PC-9 (cell line): ENCODE measurements at places on chromosomes 7 and 10. TPM values are rescaled to one million over a fixed set of nuclear protein-coding genes. Genes with fewer than 3 reads are reported as not detected.

DNA sequence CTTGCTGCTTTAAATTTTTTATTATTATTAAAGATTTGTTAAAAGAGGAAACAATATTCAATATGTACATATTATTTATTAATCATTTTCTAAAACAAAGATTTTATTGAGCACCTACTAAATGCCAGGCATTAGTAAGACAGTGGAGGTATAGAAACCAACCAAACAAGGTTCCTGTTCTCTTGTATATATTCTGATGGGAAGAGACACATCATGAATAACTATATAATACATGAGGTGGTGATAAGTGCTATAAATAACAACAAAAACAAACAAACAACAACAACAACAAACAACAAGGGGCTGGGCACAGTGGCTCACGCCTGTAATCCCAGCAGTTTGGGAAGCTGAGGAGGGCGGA is 630 bp upstream of the LIPA start:
- H3K4me3 ChIP-seq, result no peak overlapping the region; the same call in 1 of the 2 replicates
- no peaks in the 10 kb centered on the region for H3K36me3 ChIP-seq
- no peak for DNase-seq

EN2 gene
- not detected in 2 replicates for total RNA-seq

DNA sequence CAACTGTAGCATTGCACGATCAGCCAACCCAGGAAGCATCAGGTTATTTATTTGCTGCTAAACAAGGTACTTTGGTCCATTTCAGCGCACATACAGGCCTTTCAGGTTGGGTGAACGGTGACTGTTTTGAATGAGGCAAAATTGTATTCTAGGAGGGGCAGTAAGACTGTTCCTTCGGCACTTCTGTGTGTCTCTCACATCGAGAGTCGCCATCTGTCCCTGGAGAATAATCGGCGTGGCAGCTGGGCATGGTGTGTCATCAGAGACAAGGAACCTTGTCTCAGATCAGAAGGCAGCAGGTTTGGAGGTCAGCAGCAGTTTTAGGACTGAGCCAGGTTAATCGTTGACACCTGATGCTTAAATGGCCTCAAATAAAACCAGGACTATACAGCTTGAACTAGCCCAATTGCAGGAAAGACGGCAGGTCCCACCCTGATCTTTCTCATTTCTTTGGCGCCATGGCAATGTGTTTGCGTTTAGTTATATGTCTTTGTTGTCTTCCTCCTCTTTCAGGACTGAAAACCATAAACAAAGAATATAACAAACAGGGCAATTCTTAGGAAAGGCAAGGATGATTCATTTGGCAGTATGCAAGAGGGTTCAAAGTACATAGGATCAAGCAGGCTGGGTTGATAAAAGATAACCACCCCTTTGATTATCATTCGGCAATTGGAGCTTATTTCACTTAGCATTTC is 92.0 kb upstream of the PRR15 start:
- no peak overlapping the region for H3K4me3 ChIP-seq
- no peaks in the 10 kb centered on the region for H3K36me3 ChIP-seq
- no peak for DNase-seq
- H3K4me1 ChIP-seq, result no peaks in the 10 kb centered on the region
- H3K27ac ChIP-seq, result no peak overlapping the region

- no peak overlapping the region for H3K4me3 ChIP-seq
- no peak overlapping the region for H3K27ac ChIP-seq
- no peaks in the 10 kb centered on the region for H3K36me3 ChIP-seq
- H3K4me1 ChIP-seq, result no peaks in the 10 kb centered on the region
- DNase-seq, result no peak
- H3K27me3 ChIP-seq, result peaks cover 5% of the 10 kb centered on the region
Observed at GRCh38 chr7:104371216-104371979, 43.0 kb downstream of the LHFPL3 start.

LHFPL3 gene
- not detected in 2 replicates for total RNA-seq

- no peaks in the 10 kb centered on the region for H3K36me3 ChIP-seq
- no peak overlapping the region for H3K27ac ChIP-seq
- peak; percentile 78 for DNase-seq
- H3K4me3 ChIP-seq, result no peak overlapping the region
- H3K27me3 ChIP-seq, result no peaks in the 10 kb centered on the region
Observed at GRCh38 chr7:23544913-23545354, 13.2 kb upstream of the TRA2A start.

DNA sequence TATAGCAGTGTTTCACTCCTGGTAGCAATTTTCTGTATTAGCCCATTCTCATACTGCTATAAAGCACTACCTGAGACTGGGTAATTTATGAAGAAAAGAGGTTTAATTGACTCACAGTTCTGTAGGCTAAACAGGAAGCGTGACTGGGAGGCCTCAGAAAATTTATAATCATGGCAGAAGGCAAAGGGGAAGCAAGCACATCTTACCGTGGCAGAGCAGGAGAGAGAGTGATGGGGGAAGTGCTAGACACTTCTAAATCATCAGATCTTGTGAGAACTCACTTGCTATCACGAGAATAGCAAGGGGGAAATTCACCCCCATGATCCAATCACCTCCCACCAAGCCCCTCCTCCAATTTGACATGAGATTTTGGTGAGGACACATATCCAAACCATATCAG is 131.6 kb upstream of the EFCAB10 start:
- H3K4me3 ChIP-seq, result no peak overlapping the region
- no peak overlapping the region for H3K27ac ChIP-seq
- peaks cover 26% of the 10 kb centered on the region for H3K4me1 ChIP-seq
- no peaks in the 10 kb centered on the region for H3K27me3 ChIP-seq
- no peak for DNase-seq
- no peaks in the 10 kb centered on the region for H3K36me3 ChIP-seq

ARHGEF5 gene
- total RNA-seq, result 40.0 and 50.1 TPM in 2 replicates
